Stimulated activated CD4-positive, alpha-beta T cell treated with anti-CD3 and anti-CD28 coated beads, Interleukin-1b, Interleukin-23, amount 100 ng/mL, for 24 hours (primary cell): ENCODE measurements at places on chromosomes 3 and 15.

DNA sequence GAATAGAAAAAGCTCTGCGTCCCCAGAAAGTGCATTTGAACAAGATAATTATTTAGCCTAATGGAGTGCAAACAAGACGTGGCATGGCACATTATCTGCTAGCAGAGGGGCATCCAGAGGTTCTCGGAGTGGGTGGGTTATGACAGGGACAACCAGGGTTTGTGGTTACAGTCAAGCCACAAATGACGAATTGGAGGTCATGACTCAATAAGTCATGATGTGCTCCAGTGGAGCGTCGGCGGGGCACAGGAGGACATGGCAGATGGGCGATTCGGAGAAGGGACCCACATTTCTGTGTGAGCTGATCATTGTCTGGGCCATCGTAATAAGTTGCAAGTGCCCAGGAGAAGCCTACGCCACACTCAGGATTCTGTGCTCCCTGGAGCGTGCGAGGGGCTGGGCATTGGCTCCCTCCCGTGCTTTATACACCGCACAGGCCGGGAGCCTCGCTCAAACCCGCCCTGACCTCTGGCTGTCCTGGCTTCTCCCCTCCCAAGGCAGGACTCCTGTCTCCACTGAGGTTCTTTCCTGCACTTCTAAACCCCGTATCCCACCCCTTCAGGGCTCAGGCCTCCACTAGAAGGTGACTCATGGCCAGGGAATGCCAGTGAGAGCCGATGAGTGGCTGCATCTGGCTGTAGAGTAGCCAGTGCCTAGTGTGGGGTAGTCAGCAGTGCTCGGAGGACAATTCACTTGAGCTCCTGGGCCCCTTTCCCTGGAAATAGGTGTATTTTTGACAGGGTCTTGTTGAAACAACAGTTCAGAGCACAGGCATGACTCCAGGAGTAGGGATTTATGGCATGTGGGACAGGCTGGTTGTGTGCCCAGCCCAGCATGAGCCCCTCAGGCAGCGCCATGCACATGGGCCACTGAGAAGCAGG lies 67.4 kb downstream of the GRIP2 start:
- DNase-seq = no peak

- no peak for DNase-seq
Observed at GRCh38 chr15:71748293-71748718, 62.0 kb upstream of the NR2E3 start.

DNA sequence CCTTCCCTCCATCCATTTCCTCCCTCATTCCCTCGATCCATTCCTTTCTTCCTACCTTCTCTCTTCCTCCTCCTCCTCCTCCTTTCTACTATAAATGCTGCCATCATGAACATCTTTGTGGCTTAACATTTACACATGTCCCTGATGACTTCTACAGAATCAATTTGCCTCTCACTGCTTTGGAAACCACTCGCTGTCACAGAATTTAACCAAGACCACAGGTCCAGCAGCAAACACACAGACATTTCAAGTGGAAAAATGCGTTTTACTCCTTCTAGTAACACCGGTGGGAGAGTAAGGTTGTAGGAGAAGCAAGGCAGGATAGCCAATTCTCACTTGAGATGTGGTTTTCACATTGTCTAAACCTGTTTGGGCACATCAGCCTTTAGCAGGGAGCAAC lies 101.4 kb upstream of the LRIG1 start:
- no peak for DNase-seq

DNA sequence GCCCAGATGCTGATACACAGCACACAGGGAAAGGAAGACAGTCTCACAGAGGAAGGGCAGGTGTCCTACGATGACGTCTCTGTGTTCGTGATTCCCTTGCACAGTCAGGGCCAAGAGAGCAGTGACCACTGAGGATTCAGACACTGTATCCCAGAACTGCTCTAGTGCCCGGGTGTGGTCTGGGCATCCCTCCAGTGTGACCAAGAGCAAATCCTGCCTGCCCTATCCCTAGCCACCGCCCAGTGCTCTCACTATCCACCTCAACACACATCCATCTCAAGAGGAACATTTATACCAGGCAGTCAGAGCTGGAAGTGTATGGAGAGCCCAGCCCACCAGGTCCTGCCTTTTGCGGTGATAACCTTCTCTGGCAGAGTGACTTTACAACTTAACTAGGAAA lies 4.1 kb downstream of the PPM1M start:
- DNase-seq = no peak

DNA sequence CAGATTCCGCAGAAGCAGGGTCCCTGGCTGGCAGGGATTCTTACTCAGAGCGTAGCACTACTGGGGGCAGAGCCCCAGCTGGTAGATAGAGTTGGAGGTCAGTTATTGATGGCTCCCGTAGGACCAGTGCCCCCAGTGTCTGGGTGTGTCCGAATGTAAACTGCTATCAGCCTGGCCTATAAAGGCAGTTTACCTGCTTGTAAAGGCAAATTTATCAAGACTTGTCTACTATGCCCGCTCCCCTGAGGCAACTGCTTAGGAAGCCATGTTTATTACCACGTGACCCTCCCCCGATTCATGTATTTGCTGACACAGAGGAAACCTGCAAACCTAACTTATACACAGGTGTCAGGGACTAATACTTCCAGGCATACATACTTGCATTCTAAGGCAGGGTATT lies 607 bp upstream of the PPP1R14D start:
- no peak for DNase-seq

DNA sequence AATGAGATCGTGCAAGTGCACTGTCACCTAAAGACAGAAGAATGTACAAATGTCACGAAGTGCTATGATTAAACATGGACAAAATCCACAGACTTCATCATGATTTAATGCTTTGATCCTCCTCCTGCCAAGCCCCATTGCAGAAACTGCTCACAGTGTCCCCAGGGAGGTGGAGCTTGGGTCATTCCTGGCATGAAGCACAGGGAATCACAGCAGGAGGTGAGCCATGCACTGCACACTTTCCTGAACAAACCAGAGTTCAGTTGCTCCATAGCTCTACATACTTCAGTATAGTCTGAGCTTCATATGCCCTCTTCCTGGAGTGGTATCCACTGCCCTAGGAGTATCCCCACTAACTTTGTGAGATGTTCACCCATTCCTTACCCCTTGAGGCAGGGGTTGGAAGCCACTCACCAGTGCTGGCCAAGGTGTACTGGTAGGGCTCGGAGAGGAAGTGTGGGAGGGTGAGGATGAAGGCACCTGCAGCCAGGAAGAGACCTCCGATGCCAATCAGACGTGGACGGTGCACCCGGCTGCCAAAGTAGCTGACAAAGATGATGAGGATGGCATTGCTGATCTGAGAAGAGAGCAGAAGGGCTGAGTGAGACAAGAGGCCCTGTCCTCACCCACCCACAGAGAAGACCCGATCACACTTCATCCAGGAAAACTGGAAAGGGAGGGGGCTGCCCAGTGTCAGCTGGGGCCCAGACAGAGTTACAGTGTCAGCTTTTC lies 56.3 kb downstream of the SLCO2A1 start:
- DNase-seq = no peak

GRCh38 chr15:100167884-100168375 lies 173.8 kb downstream of the ADAMTS17 start:
- no peak for DNase-seq

DNA sequence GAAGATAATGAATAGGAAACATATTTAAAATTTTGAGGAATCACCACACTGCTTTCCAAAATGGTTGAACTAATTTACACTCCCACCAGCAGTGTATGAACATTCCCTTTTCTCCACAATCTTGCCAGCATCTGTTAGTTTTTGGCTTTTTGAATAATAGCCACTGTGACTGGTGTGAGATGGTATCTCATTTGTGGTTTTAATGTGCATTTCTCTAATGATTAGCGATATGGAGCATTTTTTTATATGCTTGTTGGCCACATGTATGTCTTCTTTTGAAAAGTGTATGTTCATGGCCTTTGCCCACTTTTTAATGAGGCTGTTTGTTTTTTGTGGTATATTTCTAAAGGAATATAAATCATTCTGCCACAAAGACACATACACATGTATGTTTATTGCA lies 166.3 kb downstream of the NECTIN3 start:
- DNase-seq = no peak

GRCh38 chr15:99974246-99974645 lies 241.0 kb upstream of the LYSMD4 start:
- no peak for DNase-seq

DNA sequence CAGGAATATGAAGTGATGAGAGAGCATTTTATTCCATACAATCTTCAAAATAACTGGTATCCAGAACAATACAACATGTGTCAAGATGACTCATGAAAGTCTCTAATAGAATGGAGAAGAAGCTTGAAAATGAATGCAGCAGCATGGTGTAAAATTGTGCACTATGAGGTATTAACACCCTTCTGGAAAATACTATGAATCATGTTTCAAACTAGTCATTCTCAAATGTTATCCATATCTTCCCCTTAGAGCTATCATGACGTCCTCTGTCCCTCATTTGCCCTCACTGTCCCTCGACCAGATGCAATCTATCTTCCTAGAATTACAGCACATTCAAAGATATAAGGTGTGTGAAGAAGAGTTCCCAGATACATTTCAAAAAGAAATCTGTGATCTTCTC lies 198.2 kb downstream of the NECTIN3 start:
- no peak for DNase-seq

GRCh38 chr15:98712845-98713584 lies 64.7 kb downstream of the IGF1R start:
- no peak for DNase-seq

GRCh38 chr15:95839367-95839782 lies 491.1 kb upstream of the NR2F2 start:
- no peak for DNase-seq

DNA sequence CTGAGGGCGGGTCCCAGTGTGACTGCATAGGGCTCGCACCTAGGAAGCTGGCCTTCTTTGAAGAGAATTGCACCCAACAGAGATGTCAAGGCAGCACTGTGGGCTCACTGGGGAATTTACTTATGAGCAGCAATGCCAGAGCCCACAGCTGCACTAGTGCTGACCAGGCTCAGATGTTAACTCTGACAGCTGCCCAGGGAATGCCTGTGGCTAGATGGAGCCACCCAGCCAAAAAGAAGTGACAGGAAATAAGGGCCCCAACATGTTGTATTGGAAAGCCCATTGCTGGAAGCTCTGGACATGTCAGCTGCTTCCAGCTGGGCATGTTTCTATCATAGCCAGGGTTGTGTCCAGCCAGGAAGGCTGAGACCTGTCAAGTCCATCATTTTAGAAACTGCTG lies 90.9 kb upstream of the ZNF280D start:
- DNase-seq = no peak

- DNase-seq = no peak
Observed at GRCh38 chr15:41942886-41943285, 29.5 kb downstream of the EHD4 start.

GRCh38 chr3:13068269-13069010 lies 4.8 kb downstream of the IQSEC1 start:
- DNase-seq = no peak

DNA sequence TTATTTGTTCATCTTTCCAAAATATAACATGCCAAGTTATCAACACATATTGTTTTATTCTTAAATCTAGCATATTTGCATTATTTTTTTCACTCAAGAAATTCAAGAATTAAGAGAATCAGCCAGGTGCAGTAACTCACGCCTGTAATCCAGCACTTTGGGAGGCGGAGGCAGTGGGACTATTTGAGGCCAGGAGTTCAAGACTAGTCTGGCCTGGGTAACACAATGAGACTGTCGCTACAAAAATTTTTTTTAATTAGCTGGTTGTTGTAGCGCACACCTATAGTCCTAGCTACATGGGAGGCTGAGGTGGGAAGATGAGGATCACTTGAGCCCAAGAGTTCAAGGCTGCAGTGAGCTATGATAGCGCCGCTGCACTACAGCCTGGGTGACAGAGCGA lies 10.5 kb downstream of the DCUN1D1 start:
- no peak for DNase-seq

DNA sequence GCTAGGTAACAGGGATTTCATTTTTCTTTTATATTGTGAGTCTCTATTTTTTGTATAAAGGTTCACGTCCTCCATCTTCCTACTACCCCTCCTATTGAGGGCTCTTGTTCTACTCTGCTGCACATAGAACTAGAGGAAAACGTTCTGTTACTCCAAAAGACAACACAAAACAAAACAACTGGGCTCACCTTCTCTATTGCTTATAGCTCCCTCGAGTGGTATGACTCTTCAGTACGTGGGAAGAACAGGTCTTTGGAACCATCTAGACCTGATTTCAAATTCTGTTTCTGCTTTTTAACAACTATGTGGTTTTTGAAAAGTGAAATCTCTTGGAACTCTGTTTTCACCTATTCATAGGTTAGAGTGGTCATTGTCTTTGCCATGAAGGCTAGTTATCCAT lies 515.3 kb downstream of the SOX2 start:
- no peak for DNase-seq

- no peak for DNase-seq
Observed at GRCh38 chr3:140557476-140557875, 120.4 kb upstream of the TRIM42 start.

- DNase-seq = no peak
Observed at GRCh38 chr3:14522768-14523167, 17.4 kb downstream of the GRIP2 start.

DNA sequence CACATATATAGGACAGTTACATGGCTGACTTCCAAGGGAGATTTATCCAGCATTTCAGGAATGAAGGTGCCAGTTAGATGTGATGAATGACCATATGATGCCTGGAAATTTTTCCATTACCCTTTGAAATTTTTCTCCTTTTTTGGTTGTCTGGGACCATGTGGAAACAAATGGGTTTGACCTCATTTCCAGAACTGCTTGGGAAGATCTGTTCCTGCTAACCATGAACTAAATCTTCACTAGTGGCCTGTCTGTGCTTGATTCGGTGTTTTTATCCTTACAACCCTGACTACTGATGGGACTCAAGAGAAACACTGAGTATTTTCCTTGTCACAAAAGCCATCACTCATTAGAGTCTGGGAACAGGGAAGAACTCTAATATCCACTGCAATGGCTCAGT lies 409.4 kb downstream of the PDCD6IP start:
- DNase-seq = no peak

DNA sequence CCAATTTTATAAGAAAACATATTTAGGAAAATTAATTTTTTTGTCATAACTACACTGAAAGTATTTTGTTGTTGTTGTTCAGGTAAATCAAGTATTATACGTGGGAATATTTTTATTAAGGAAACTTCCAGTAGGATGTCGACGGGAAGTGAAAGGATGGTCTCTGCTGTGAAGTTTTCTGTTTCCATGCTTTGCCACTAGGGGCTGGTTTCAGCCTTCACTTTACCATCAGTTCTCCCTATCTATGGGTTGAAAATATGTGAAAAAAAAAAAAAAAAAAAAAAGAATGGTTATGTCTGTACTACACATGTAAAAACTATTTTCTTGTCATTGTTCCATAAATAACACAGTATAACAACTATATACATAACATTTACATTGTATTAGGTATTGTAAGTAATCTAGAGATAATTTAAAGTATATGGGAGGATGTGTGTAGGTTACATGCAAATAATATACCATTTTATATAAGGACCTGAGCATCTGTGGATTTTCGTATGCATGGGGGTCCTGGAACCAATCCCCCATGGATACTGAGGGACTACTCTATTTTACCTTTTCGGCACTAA lies 136.7 kb downstream of the SMAD6 start:
- no peak for DNase-seq

DNA sequence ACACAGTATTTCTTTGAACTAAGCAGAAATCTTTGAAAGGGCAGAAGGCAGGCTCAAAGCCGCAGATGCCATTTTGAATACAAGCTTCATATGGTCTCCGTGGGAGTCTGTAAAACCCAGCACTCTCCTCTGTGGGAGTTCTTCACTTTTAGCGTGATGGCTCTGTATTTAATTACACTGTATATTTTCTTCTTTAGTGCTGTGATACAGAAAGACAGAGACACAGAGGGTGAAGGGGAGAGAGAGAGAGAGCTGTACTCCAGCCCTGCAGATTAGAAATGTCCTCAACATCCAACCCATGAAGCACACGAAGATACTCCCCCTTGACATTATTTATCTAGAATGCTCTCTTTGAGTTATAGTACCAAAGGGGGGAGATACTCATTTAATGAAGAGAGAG lies 752.6 kb upstream of the NR2F2 start:
- DNase-seq = no peak
